ENCODE measurements at places on chromosomes 5 and 9.

- DNase-seq: peak; percentile 46
Measured at GRCh38 chr9:7234144-7234543, 476.4 kb downstream of the KDM4C start.

- peak; percentile 45 for DNase-seq
Measured at GRCh38 chr9:128412120-128412790, 8.4 kb upstream of the CERCAM start.

GRCh38 chr5:17727098-17727497 is 92.8 kb downstream of the TAF11L14 start:
- no peak for DNase-seq

DNA sequence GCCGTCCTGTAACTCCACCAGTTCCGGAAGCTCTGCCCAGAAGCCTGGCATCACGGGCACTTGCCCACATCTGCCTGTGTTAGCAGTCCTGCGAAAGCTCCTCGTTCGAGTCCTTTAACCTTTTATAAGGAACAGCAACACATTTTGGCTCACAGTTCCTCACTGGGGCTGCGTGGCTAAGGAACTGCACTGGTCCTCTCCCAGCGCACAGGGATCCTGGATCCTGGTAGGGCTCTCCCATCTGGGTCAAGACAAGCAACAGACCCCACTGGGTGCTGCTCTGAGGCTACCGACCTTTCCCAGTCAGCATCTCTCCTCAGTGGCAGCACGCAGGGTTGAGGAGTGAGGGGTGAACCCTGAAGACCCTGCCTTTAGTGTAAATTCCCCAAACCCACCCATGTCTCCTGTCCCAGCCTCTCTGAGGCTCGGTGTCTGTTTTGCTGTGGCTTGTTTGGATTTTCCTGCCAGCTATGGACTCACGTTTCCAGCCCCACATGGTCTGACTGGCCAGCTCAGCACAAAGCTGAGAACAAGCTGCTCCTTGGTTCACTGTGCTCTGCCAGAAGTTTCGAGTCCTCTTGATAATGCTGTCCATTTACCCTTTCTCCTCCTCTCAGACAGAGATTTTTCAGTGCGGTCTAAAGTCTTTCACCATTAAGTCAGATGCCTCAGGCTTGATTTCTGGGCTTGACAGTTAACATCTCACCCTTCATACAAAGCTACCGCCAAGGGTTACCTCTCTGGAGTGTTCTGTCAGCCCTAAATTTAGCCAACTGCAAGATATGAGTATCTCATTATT is 80.0 kb downstream of the AK8 start:
- peak; percentile 41 for DNase-seq

GRCh38 chr9:105333076-105333475 is 88.6 kb downstream of the SLC44A1 start:
- DNase-seq: peak; percentile 3

DNA sequence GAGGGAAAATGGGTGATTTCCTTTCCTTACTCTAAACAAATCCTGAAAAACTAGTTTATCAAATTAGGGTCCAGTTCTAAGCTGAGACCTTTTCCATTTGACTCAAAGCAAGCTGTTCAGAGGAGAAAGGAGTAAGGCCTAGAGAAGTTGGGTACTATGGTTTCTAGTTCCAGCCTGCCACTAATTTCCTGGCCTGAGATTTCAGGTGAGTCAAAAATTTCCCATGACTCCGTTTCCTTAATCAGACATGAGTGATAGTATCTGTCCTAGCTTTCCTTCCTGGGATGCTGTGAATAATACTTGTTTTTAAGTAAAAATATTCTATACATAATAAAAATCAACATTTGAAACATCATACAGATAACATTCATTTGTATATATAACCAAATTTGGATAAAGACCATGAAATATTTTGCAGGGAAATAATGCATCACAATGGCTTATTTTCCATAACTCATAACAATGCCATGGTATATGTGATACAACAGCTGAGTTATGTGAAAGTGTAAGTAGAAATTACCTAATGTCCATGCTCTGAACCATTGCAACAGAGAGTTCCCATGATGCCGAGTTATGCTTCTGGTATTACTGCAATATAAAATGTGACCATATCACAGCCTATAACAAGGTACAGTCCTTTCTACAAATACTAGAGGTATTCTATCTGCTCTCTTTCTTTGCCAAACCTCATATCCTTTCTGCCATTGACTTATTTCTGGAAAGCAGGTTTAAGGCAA is 142.7 kb downstream of the MLLT3 start:
- DNase-seq: no peak

- DNase-seq: peak; percentile 8
Measured at GRCh38 chr9:127149463-127150390, 27.3 kb upstream of the ANGPTL2 start.

GRCh38 chr5:10488144-10488543 is 46.5 kb downstream of the ROPN1L start:
- no peak for DNase-seq

GRCh38 chr5:129687941-129688340 is 60.0 kb upstream of the MINAR2 start:
- DNase-seq: no peak

DNA sequence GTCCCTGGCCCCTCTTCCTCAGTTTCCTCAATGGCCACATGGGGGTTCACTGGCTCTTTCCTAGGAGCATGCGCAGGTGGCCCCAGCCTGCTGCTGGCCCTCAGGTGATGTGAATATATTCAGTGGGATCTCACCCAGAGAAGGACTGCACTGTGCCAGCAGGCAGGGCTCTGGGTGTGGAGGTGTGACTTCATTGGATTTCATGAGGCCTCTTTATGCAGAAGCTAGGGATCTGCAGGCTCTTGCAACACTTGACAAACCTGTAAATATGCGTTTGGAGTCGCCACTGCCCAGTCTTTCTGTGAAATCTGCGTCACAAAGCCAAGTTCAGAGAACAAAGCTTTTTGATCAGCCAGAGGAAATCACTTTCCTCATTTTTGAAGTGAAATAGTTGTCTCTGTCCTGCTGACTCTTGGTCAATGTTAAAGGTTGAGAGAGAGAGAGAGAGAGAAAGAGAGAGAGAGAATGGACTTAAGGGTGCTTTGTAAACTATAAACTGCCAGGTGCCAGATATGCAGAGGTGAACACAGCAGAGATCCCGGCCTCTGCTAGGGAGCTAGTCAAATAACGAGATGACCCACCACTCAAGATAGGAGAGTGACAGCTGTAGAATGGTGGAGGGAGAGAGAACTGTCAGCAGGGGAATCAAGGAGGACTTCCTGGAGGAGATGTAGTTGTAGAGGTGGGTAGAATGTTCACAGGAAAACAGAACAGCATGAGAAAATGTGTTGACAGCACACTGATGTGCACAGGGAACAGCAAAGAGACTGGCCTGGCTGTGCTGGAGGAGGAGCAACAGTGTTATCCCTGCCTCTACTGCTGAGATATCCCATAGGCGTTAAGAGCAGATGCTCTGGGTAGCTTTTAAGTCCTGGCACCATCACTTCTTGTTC is 167.0 kb upstream of the ZNF618 start:
- no peak for DNase-seq

- no peak for DNase-seq
Measured at GRCh38 chr9:123742009-123742767, 187.7 kb downstream of the DENND1A start.

GRCh38 chr5:122404653-122405362 is 92.8 kb downstream of the SNCAIP start:
- DNase-seq: no peak

GRCh38 chr9:132773764-132774339 is 103.6 kb downstream of the GTF3C4 start:
- no peak for DNase-seq

GRCh38 chr9:121709798-121710197 is 58.4 kb downstream of the DAB2IP start:
- DNase-seq: no peak

Measured in EL (cell line).